ENCODE measurements at places on chromosomes 4 and X. TPM values are rescaled to one million over a fixed set of nuclear protein-coding genes. Genes with fewer than 3 reads are reported as not detected.

GRCh38 chrX:29528281-29528680 is 687.1 kb upstream of the MAGEB2 start:
- no peak for DNase-seq

DNA sequence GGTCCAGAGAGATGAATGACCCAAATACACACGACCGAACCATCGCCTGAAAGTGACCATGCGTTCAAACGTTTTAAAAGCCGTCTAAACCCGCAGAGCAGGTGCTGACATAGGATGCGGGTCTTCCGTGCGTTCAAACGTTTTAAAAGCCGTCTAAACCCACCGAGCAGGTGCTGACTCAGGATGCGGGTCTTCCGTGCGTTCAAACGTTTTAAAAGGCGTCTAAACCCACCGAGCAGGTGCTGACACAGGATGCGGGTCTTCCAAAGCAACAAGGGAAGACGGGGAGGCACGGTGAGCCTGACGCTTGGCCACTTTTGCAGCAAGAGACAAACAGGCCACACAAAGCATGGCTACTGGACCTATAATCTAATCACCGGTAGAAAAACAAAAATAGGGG is 47.2 kb downstream of the GAK start:
- DNase-seq = no peak

- no peak for DNase-seq
Measured at GRCh38 chr4:147332091-147332490, 148.8 kb upstream of the EDNRA start.

DNA sequence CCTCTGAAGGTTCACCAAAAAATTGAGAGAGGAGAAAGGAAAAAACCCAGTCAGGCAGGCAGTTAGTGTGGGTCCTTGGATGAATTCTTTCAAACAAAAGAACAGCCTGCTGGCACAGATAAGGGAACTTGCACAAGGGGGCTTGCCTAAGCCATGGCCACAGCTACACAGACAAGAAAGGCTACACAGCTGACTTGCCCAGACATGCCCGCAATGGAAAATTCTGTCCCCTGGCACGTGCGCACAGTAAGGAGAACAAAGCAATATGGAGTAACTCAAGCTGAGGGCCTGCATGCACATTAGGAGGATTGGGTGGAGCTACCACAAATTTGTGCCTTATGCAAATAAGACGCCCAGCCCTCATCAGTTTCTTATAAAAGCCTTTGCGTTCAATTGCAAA is 512.5 kb upstream of the HTR2C start:
- DNase-seq = no peak

DNA sequence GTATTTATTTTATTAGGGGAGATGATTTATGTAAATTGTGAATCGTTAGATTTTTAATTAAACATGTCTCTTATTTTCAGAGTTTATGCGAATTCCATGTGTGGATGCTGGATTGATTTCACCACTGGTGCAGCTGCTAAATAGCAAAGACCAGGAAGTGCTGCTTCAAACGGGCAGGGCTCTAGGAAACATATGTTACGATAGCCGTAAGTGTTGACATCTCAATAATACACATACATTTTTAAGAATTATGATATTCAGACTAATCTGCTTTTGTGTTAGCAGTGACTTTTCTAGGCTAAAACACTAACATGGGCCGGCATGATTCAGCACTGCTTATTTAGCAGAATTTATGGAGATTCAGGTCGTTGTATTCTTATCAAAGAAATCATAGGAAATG is 91.2 kb downstream of the RAP1GDS1 start:
- DNase-seq = no peak

GRCh38 chr4:48252313-48252712 is 17.3 kb downstream of the TEC start:
- no peak for DNase-seq

- no peak for DNase-seq
Measured at GRCh38 chrX:122878269-122878668, 305.8 kb upstream of the GRIA3 start.

DNA sequence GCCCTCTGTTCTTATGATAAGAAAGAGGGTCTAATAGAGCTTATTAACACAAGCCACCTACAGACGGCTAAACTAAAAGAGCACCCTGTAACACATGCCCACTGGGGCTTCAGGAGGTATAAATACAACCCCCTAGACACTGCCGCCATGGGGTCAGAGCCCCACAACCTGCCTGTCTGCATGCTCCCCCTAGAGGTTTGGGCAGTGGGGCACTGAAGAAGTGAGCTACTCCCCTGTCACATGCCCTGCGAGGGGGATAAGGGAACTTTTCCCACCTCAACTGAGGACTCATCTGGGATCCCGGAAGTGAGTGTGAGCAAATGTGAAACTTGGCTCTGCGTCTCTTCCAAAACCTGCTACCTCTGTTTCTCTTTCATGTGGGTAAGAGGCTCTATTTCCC is 334.5 kb downstream of the ADAM29 start:
- no peak for DNase-seq

GRCh38 chrX:39214387-39215126 is 413.3 kb downstream of the MID1IP1 start:
- DNase-seq = no peak

- no peak for DNase-seq
Measured at GRCh38 chr4:182367153-182367552, 124.0 kb downstream of the TENM3 start.

GRCh38 chr4:8351931-8352367 is 82.4 kb downstream of the HTRA3 start:
- no peak for DNase-seq

DNA sequence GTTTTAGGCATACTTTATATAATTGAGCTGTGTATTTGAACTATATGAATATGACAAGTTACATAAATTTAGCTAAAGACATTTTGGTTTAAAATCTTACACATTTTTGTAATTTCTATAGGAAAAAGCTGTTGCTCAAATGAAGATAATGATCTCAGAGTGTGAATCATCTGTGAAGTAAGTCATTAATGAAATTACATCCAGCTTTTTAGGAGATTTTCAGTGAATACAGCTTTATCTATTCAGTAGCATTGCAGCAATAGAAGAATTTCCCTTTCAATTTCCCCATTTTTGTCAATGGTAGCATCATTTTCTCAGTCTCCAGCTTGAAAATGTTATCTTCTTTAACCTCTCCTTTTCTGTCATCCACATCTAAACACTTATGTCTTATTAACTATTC is 59.5 kb downstream of the CEP135 start:
- DNase-seq = no peak

GRCh38 chrX:1679238-1679637 is 64.4 kb downstream of the ASMT start:
- DNase-seq = peak; percentile 35

- no peak for DNase-seq
Measured at GRCh38 chr4:68735106-68735505, 64.7 kb upstream of the UGT2B15 start.

DNA sequence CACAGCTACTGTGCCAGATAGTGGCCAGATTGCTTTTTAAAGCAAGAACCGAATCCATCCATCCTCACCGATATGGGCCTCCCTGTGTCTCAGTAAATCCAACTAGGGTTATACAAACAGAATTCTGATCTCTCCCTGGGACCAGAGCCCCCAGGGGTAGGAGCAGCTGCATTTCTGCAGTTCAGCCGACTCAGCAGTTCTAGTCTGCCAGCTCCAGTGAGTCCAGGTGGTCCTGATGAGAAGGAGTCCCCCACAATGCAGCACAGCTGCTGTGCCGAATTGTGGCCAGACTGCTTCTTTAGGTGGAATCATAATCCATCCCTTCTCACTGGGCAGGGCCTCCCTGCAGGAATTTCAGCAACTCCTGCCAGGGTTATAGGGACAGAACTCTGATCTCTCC is 532.9 kb downstream of the ACTRT1 start:
- no peak for DNase-seq

DNA sequence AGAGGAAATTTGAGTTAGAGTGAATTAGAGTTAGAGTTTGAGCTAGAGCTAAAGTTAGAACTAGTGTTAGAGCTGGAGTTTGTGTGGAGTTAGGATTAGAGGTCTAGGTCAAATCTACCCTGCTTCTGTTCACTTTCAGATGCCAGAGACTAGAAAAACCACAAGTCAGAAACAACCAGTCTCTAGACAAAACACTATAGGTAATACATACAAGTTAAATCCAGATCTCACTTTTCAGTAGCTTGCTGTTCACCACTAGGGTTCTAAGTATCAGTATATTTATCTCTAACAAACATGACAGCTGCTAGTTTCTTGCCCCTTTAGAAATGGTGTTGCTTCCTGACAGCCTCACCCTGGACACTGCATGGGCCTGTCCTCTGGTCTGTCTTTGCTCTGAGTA is 300.7 kb downstream of the ARAP2 start:
- no peak for DNase-seq

GRCh38 chr4:81891005-81891996 is 419.6 kb upstream of the RASGEF1B start:
- no peak for DNase-seq

- DNase-seq = no peak
Measured at GRCh38 chr4:57070461-57070860, 39.7 kb downstream of the IGFBP7 start.

GRCh38 chrX:109299091-109299490 is 182.8 kb downstream of the GUCY2F start:
- no peak for DNase-seq

GRCh38 chr4:7040765-7041164 is 2.4 kb upstream of the TADA2B start:
- no peak for DNase-seq

GRCh38 chr4:168693750-168694490 is 197.1 kb downstream of the PALLD start:
- DNase-seq = no peak

- no peak for DNase-seq
Measured at GRCh38 chr4:54661169-54661568, 3.4 kb downstream of the KIT start.

DNA sequence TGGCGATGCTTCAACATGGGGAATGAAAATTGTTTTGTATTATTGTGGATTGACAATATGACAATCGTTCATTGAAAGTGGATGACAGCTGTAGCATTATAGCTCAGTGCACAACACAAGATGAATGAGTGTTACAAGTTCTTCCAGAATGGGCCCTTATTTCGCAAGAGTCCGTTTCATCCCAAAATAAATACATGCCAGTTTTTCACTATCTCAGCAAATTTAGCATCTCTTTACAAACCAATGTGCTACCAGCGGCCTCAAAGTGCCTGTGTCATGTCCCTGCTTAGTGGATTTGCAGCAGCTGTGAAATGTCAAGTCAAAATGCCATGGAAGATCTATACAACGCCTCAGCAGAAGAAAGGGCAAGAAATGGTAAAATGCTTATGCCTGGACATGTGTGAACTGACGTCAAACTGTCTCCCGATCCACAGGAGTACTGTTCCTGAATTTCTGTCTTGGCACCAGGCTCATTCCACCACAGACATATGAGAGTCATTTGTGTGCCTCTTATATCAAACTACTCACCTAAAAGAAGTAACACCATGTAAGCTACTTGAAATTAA is 109.6 kb downstream of the MAML3 start:
- DNase-seq = no peak

- no peak for DNase-seq
Measured at GRCh38 chr4:173520921-173521466, 9.0 kb downstream of the HAND2 start.

- no peak for DNase-seq
Measured at GRCh38 chr4:146104541-146104940, 71.0 kb upstream of the LSM6 start.

DNA sequence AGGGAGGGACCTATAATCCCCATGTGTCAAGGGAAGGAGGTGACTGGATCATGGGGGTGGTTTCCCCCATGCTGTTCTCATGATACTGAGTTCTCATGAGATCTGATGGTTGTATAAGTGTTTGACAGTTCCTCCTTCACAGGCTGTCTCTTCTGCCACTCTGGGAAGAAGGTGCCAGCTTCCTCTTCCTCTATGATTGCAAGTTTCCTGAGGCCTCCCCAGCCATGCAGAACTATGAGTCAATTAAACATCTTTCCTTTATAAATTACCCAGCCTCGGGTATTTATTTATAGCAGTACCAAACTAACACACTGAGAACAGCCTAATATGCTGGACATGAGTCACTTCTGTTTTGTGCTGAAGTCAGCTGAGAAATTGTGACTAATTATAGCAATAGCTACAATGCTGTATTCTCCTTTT is 656.9 kb upstream of the CPEB2 start:
- no peak for DNase-seq

- no peak for DNase-seq
Measured at GRCh38 chr4:171919314-171919713, 106.1 kb downstream of the GALNTL6 start.

GRCh38 chr4:74365761-74366160 is 816 bp downstream of the EREG start:
- no peak for DNase-seq

GRCh38 chr4:183249854-183250253 is 70.2 kb downstream of the CLDN22 start:
- no peak for DNase-seq

GRCh38 chr4:46594661-46595060 is 204.7 kb upstream of the GABRA2 start:
- DNase-seq = no peak

- no peak for DNase-seq
Measured at GRCh38 chrX:85544609-85545008, 165.1 kb upstream of the POF1B start.

DNA sequence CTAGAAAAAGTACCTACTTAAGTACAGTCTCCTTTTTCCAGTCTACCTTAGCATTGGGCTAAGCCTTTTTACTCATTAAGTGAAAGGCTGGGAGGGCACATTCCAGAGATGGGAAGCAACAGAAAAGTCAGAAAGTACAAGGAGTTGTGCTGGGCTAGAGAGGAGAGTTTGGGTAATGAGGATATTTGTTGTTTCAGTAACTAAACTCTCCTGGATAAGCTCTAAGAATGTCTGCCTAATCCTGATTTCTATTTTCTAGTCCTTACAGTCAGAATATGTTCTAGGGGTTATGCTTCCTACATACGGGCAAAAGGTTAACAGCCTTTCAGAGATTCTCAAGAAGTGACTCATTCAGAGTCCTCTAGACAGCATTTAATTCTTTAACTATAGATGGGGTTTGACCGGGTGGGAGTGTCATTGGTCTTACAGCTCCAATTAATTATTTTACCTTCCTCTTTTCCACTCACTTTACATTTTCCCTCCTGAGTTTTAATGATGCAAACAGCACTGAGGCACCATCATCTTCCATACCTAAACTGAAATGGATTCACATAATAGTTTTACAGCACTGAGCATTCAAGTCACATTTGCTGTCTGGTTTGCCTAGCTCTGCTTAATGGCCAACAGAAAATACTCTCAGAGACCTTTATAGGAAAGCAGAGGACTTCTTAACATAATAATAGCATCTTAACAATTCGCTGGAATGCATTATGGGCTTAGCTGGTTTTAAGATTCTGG is 42.9 kb downstream of the USP26 start:
- DNase-seq = no peak

CC2D2A gene
- total RNA-seq = not detected

FAM236C gene
- not detected for total RNA-seq

POU3F4 gene
- not detected for total RNA-seq

COL4A5 gene
- not detected for total RNA-seq

NHSL2 gene
- 0.70 TPM for total RNA-seq

FAM184B gene
- total RNA-seq = 0.03 TPM

SORBS2 gene
- not detected for total RNA-seq

FAM149A gene
- total RNA-seq = 0.29 TPM

TLR10 gene
- total RNA-seq = not detected

TCEAL6 gene
- total RNA-seq = not detected

CCKAR gene
- not detected for total RNA-seq

P2RY10 gene
- 49.8 TPM for total RNA-seq

TCEAL7 gene
- not detected for total RNA-seq
